Stimulated activated CD4-positive, alpha-beta T cell treated with anti-CD3 and anti-CD28 coated beads, Interleukin-2, amount 100 ng/mL, for 48 hours (primary cell): ENCODE measurements at places on chromosomes 11 and 22.

GRCh38 chr11:61923166-61924063 lies 6.0 kb upstream of the RAB3IL1 start:
- no peak for DNase-seq

GRCh38 chr11:8201644-8202365 lies 33.0 kb upstream of the RIC3 start:
- no peak for DNase-seq

- peak; percentile 19 for DNase-seq
Measured at GRCh38 chr11:131691181-131692041, 321.0 kb downstream of the NTM start.

GRCh38 chr11:37182031-37182430 lies 584.0 kb upstream of the RAG2 start:
- no peak for DNase-seq

- no peak for DNase-seq
Measured at GRCh38 chr11:130785380-130786116, 130.7 kb downstream of the SNX19 start.

GRCh38 chr22:25827415-25827814 lies 85.4 kb downstream of the MYO18B start:
- DNase-seq, result no peak

DNA sequence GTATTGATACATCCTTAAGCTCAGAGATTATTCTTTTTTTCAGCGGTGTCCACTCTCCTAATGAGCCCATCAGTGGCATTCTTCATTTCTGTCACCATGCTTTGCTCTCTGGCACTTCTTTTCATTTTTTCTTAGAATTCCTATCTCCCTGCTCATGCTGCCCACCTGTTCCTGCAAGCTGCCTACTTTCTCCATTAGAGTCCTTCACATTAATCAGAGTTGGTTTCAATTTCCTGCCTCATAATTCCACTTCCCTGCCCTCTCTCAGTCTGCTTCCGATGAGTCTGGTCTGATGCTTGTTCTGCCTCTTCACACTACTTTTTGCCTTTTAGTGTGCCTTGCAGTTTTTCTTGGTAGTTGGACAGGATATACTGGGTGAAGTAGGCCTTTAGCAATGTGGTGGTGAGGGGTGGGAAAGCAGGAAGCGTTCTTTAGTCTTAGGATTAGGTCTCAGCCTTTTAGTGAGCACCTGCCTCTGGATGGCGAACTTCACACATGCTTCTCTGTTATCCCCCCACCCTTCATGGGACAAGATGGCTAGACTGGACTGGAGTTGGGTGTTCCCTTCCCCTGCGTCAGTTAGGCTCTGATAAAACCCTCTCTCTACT lies 53.6 kb downstream of the CECR2 start:
- DNase-seq, result no peak

DNA sequence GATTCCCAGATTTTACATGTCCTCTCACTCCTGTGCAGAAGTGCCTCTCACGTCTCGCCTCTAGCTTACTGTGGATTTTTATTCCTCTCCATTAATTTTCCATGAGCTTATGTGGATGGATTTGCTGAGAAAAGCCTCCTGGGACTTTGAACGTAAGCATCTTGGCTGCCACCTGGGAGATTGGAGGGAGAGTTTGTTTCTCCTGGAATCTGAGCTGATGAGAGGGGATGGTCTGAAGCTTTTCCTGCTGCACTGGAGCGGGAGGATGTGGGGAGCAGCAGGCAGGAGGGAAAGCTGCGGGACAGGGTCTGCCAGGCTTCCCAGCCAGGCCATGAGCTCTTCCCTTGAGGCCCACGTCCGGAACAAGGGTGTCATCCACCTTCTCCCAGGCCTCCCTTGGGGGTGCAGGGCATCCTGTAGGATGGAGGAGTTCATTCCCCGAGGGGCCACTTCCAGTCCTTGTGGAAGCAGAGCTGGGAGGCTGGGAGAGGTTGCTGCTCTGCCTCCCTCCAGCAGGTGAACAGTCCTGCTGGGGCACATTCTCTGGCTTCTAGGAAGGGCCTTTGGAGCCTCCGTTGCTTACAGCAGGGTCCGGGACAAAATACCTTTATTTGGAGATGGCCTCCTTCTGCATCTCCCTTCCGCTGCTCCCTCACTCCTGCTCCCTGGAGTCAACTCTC lies 3.6 kb upstream of the SHANK2 start:
- DNase-seq, result no peak

DNA sequence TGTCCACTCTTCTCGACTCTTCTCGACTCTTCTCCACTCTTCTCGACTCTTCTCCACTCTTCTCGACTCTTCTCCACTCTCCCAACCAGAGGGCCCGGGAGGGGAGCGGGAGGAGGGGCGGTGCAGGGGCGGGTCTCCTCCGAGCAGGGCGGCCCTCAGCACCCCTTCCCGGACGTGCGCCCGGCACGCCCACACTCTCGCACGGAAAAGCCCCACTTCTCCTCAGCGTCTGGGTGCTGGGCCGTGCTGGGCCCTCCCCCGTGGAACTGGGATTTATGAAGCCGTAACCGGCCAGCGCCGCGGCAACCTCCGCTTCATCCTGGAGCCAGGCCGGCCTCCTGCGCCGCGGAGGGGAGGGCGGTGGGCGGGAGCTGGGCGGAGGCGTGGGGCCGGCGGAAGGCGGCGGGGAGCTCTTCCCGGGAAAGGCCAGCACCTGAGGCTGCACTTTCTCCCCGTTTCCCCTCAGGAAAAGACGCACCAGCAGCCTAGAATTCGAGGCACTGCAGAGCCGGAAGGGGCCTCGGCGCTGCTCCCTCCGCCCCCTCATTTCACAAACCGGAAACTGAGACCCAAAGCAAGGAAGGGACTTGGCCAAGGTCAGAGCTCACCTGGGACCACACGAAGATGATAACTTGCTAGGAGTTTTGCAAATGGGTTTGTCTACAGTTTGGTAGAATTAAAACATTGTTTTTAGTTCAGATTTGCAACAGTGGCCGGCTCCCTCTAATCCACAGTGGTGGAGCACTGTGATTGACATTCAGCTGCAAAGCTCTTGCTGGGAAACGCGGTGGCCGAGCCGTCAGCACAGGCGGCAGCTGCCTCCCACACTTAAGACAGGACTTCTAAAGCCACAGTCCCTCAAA lies 31.6 kb upstream of the JAM3 start:
- DNase-seq, result peak; percentile 37

DNA sequence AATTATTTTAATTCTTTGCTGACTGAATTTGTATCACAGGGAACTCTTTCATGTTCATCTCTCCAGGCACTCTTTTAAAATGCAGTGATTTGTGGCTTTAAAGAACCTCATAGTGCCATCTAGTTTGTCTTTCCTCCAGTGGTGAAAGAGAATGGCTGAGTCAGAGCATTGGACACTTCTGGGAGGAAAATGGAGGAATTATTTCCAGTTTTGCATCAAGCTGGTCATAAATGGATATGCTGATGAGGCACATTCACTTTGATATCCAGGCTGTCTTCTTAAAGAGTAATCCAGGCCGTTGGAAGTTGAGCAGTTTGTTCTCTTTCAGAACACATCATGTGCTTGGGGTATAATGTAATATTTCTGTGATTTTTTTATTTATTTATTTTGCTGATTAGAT lies 273.7 kb downstream of the DDX10 start:
- DNase-seq, result no peak

DNA sequence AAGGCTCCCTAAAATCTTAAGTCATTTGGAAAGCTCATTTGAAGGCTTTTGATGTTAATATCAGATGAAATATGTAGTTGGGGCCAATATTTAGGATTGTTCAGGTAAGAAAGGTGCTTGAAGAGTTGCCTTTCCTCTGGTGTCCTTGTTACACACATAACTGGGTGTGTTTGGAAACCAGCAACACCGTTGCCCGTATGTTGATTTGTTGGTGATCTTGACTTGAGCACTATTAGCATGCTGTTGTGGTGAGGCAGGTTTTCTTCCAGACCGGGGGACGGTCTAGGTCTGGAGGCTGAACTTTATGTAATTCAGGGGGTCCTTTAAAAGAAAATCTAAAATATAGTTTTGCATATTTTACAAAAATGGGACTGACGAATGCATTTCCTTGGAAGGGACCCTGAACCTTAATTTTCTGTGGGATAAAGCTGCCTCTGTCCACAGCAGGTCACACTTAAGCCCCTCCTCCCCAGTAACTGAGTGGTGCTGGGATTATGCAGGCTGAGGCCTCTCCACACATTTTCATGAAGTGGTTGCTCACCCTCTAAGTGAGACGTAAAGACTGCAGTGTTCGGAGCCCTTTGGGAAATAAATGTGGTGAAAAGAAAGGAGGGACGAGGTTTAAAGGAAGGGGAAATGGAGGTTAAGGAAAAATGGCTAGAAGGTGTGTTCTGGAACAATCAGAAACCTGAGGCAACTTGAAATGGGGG lies 1.8 kb downstream of the YWHAH start:
- no peak for DNase-seq

DNA sequence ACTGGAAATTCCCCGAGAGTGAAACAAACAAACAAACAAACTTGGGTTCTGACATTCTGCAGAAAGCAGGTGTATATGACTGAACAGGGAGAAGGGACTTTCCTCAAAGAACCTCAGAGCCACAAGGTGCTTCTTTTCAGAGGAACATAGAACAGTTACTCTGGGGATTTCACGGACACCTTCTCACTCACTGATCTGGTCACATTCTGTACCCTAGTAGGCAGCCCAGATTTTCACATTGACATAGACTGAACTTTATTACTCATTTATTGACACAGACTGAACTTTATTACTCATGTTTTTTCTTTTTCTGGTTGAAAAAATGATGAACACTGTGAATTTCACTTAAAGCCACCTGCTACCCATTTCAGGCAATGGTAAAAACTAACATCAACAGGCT lies 263.0 kb downstream of the OPCML start:
- DNase-seq, result no peak

GRCh38 chr22:31342389-31343140 lies 3.6 kb downstream of the PATZ1 start:
- DNase-seq, result no peak

DNA sequence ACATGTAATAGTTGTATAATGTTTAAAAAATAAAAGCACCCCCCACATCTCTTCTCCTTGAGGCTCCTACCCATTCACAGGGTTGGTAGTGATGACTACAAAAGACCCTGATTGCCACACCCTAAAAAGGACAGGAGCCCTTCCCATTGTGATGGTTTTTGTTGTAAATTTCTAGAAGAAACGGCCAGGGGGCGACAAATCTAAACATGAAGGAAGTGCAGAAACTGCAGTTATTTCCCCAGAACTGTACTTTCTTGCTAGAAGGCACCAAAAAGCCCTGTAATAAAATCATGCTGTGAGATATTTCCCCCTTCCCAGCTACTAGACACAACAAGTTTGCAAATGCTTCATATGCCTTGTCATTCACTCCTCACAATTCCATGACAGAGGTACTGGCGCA lies 10.8 kb downstream of the PRR5L start:
- no peak for DNase-seq

DNA sequence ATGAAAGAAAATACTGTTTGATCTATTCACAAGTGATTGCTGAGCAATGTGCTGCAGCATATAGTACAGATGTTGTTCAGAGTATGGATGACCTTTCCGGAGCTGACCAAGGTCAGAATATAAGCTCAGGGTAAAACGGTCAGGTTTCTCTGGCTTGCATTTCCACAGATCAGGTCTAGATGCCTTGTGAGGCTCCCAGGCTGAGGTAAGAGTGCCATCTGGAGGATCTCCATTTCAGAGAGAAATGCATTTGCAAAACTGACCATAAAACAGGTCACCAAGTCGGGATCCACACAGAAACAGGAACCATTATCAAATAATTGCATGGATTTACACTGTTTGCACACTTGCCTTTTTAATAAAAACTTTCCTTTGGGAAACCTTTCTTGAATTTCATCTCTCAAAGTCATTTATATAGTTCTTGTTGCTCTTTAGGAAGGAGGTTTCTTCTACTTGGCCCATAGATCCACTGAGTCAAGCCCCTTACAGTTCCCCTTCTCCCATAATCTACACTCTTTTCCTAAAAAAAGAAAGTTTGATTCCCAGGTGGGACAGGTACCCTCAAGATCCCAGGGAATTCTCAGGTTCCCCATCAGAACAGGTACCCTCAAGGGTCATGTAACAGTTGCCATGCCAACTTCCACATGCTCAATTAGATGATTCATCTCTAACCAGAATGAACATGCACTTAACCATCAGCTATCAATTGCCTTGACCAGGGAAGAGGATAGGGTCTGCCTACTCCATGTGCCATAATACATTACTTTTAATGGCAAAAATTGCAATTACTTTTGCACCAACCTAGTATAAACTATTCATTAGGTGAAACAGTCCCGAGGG lies 25.0 kb upstream of the TMPRSS5 start:
- DNase-seq, result no peak

DNA sequence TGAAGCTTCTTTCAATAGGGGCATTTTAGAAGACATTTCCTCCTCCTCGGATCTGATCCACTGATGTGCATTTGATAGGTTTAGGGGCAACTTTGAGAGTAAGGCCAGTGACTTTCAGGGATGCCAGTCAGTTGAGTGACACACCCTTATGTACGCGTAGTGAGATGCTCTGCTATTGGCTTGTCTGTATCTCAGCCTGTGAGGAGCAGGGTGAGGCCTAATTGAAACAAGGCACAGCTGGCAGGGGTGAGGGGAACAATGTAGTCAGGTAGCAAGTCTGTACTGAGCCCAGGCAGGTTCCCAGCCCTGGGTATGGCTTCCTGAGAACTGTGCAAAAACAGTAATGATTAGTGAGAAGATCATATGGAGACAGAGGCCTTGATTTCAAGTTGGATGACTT lies 61.5 kb downstream of the STIM1 start:
- no peak for DNase-seq

- no peak for DNase-seq
Measured at GRCh38 chr11:10752486-10752885, 1.4 kb downstream of the CTR9 start.

GRCh38 chr11:110174645-110175310 lies 81.6 kb downstream of the ZC3H12C start:
- no peak for DNase-seq

DNA sequence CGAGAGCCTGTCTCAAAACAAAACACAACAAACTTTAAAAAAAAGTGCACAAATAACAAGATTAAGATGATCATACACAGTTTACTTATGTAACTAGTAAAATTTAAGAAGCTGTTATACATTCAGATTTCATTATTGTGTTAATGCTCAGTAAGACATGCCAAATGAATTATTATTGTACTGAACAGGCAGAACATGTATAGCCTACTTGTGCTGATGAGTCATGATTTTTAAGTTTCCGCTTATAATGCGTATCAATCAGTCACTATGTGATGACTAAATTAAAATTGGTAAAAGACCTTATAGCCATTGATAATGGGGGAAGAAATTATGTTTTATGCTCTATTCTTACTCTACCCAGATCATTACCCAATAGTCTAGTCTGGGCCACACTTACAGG lies 20.5 kb upstream of the EXPH5 start:
- no peak for DNase-seq
